ENCODE measurements at places on chromosomes 2 and 18.

DNA sequence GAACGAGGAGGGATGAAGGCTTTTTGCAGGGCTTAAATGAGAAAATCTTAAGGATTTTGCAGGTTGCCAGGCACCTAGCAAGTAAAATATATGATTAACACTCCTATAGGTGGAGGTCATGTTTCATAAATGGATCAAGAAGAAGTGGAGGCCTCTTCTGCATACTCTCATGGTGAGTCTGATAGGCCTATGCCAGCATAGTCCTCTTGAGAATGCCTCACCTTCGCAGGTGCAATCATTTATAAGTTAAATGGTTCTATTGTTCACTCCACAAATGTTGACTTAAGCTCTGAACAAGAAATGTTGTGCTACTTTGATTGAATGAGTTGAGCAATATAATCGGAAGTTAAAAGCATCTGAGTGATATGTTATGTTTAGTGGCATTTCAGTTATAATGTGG lies 12.1 kb downstream of the LRRTM1 start:
- no peak for DNase-seq

DNA sequence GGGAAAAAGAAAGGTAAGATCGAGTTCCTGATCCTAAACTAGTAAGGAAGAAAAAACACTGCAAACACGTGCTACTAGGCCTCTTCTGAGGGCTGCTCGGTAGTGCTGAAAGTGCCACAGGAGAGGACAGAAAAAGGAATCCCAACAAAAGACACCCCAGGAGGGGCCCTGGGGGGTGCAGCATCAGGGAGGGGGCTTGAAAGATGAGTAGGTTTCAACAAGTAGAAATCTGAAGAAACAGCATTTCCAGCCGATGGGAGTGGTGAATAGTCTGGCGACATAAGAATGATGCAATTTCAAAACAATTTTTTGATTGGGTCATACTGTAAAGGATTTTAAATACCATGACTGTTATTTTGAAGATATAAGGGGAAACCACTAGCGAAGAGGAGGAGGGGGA lies 98.6 kb downstream of the NOL10 start:
- no peak for DNase-seq

GRCh38 chr2:237184192-237184918 lies 98.7 kb downstream of the COPS8 start:
- DNase-seq: no peak

DNA sequence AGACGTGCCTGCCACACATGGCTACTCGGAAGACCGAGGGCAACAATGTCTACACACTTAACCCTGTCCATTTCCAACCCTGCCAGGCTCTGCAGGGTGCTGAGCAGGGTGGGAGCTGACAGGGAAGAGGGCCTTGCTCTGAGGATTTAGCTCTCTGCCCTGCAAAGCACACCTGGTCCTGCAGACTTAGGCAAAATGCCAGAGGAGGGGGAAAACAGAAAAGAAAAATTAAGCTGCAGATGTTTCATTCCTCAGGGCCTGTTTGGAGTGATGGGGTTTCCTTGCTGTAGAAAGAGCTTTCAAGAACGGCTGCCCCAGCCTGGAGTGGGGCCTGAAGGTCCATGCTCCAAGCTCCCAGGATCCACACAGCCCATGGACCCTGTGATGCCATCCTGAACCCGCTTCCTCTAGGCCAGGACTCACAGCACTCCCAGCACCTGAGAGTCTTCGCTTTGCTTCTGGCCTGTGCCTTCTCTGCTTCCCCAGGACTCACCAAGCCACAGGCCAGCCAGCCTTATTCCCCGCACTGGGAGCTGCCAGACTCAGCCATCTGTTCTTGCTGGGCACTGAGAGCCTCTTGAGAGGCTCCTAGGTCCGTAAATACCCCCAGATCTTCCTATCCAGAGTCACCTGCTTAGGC lies 9.1 kb upstream of the TEX51 start:
- no peak for DNase-seq

DNA sequence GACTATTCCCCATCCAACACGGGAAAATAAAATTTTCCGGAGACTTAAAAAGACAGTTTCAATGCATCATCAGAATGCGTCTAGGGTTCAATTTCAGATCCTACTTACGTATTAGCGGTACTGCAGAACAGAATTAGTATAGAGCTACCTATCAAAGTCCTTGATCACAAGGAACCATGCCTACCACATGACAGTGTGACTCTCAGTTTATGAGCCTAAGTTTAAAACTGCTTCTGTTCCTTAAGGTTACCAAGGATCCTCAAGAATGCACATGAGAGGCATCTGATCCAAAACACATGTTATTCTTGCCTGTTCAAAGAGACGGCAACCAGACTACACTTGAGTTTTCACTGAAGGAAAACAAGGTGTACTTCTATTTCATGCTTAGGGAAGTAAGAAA lies 369.7 kb downstream of the EPHA4 start:
- no peak for DNase-seq

GRCh38 chr2:192146069-192147015 lies 48.4 kb downstream of the TMEFF2 start:
- DNase-seq: no peak

GRCh38 chr2:143083636-143084035 lies 45.6 kb upstream of the ARHGAP15 start:
- DNase-seq: no peak

DNA sequence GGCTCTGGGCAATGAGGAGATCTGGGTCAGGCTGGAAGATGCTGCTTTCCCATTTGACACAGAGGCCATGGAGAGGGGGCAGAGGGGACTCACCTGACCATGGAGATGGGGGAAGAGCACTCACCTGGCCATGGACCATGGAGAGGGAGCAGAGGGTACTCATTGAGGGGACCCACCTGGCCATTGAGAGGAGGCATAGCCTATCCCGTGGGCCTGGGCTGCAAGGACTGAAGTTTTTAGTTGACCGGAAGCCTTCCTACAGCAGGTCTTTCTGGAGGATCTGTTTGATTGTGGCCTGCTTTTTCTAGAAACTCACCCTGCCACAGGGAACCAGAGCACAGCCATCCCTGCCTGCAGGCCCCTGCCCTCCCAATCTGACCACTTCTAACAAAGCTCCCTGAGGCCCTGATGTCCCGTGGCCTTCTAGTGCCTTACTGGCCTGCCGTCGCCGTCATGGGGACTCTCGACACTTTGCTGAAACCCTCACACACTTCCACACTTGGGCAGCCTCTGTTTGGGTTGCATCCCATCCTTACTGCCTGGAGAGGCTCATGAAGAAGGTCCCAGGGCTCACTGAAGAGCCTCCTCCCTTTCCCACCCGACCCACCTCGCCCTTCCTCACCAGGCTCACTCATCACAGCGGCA lies 5.1 kb upstream of the PROM2 start:
- no peak for DNase-seq

DNA sequence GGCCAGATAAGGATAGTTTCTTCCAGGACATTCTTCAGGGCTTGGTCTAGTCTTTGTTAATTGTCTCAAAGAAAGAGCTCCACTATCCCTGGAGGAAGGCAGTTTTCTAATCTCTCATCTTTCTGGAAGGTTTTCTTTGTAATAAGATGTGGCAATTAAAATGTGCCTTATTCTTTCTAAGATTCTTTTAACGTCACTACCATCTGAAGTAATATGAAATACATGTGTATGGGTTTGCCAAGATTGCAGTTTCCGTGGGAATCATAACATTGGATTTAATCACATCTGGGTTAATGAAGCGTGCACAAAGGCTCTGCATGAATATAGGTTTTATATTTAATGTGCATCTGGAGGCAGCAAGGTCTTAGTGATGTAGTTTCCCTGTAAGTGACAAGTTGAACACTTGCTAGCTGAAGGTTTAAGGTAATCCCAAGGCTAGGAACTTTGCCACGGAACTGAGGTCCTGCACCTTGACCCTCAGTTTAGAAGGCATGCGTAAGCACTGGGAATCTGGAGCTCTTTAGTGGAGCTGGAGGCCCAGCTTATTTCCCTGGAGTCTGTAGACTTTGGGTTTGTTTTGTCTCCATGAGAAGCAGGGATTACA lies 25.7 kb downstream of the DIS3L2 start:
- no peak for DNase-seq

- no peak for DNase-seq
Observed at GRCh38 chr2:86176597-86176996, 18.7 kb downstream of the IMMT start.

- no peak for DNase-seq
Observed at GRCh38 chr2:191421950-191422349, 176.7 kb downstream of the MYO1B start.

- no peak for DNase-seq
Observed at GRCh38 chr2:200172944-200173581, 133.4 kb upstream of the SPATS2L start.

DNA sequence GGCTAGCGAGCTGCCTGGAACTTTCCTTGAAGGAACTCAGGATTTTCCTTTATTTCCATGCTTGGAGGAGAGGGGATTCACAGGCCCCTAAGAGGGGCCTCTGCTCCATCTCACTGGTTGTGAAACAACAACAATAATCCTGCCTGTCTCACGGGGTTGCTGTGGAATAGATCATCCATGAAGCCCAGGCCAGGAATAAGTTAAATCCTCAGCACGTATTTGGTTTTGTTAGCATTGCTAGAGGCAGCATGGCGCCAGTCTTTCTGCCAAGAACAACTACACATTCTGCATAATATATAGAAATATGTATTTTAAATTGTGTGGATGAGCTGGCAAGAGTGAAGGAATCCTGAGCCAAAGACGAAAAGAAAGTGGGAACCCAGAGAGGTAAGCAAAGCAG lies 80.8 kb upstream of the L3MBTL4 start:
- no peak for DNase-seq

- DNase-seq: no peak
Observed at GRCh38 chr18:3704556-3705344, 254.8 kb downstream of the TGIF1 start.

DNA sequence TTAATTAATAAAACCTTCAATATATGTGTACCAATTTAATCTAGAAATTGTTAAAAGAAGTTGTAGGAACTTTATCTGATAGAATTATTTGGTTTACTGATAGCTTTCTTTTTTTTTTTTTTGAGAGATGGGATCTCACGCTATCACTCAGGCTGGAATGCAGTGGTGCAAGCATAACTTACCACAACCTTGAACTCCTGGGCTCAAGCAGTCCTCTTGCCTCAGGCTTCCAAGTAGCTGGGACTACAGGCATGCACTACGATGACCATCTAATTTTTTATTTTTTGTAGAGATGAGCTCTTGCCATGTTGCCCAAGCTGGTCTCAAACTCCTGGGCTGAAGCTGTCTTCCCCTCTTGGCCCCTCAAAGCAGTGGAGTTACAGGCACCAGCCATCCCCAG lies 66.8 kb downstream of the CCDC138 start:
- no peak for DNase-seq

DNA sequence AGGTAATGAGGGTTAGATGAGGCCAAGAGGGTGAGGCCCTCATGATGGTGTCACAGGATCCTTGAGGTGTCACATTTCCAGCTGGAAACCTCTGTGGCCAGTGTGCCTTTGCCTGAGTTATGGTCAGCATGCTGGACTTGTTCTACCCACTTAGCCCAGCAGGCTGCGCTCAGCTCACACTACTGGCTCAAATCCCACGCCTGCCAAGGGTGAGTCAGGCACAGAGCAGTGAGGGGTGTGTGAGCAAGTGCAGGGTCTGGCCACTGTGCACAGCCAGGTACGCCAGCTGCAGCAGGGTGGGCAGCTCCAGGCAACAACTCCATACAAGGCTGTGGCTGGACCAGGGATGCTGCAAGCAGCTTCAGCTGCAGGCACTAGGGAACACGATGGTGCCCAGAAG lies 616.6 kb upstream of the FSHR start:
- DNase-seq: peak; percentile 4

DNA sequence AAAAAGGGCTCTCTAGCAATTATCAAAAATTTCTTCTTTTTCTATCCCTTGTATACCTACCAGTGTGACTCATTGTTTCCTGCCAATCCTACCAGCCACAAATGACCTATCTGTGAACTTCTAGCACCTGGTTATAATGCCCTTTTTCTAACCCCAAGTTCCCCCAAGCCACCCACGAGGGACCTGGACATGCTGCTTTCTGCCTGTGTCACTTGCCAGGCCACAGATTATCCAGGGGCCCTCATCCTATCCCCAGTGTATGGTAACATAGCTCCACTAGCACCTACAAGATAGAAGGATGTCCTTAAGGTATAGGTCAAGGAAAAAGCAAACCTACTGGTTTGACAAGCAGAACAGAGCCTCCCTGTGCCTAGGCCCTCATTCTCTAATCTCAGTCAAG lies 26.8 kb downstream of the AAK1 start:
- DNase-seq: peak; percentile 54

DNA sequence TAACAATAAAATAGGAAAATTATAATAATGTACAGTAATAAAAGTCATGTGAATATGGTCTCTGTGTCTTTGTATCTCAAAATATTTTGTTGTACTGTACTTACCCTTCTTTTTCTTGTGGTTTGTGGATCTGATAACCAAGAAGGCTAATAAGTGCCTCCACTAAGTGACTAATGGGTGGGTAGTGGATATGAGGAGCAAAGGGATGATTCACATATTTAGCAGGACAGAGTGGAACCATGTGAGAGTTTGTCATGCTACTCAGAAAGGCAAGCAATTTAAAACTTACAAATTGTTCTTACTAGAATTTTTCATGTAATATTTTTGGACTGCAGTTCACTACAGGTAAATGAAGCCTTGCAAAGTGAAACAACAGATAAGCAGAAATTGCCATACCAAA lies 1241.2 kb upstream of the CDH2 start:
- DNase-seq: no peak

GRCh38 chr2:158042245-158042644 lies 59.4 kb upstream of the UPP2 start:
- DNase-seq: no peak

DNA sequence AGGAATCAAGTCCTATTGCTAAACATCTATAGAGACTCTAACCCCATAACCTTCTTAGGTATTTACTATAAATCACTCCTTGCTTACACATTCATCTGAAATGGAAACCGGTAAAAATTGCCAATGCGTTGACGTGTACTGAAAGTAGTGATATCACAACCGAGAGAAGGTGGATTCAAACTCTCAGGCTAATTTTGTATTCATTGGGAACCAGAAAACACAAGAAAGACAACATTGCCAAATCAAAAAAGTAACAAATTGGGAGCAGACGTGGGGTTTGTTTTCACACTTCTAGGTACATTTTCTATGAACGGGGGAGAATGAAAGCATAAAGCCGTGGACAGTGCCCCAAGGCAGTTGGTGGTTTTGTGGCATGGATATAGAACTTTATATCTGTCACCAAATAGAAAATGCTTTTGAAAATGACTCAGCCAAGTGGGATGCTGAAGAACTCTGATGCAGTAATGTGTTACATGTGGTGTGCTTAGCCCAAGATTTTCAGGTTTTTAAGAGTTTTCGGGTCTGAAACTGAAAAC lies 155.1 kb upstream of the RASGRP3 start:
- DNase-seq: no peak

DNA sequence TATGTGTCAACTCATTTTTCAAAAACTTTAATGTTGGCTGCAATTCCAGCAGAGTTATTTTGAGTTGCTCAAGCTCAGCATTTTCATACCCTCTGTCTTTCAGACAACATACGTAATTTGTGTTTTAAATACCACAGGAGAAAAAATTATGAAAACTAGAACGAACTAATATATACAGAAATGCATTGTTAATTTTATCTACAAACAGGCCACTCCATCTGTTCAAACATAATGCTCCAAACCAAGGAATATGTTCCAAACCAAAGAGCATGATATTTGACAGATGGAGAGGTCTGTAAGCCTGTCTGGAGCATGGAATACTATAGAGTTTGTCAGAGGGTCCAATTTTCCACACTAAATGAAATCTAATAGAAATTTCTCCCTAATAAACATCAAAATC lies 536.2 kb upstream of the FSIP2 start:
- DNase-seq: no peak

- no peak for DNase-seq
Observed at GRCh38 chr2:172354347-172354746, 73.0 kb upstream of the ITGA6 start.

GRCh38 chr2:41878056-41878455 lies 169.8 kb upstream of the PKDCC start:
- DNase-seq: no peak

All from GM20000 (cell line).